ENCODE measurements at places on chromosomes 11 and 22.
A peak's percentile ranks its signal among the peaks of the same experiment; 100 is the strongest.

DNA sequence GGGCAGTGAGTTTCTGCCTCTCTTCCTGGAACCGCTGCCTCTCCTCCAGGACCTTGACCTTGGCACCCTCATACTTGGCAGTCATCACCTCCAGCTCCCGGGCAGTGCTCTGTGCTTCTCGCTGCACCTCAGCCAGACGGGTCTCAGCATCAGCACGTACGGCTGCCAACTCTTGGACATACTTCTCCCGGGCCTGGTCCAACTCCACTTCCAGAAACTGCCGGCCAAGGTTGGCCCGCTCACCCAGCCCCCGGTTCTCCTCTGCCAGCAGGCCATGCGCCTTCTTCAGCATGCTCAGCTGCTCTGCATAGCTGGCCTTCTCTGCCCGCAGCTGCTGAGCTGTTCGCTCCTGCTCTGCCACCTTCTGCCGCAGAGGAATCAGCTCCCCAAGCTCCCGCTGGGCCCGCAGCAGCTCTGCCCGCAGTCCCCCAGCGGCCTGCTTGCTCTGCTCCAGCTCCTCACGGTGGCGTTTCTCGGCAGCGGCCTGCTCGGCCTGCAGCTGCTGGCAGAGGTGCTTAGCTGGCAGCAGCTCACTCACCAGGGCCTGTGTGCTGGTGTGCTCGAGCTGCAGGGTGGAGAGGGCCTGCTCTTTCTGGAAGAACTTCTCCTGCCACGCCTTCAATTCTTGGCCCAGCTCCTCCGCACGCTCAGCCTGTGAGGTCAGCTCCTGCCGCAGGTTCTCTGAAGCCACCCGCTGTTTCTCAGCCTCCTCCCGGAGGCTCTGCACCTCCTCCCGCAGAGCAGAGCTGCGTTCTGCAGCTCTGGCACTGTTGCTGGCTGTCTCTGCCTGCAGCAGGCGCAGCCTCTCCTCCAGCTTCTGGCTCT, 14.4 kb downstream of the IL18BP start:
- peak; percentile 84 for DNase-seq

DNA sequence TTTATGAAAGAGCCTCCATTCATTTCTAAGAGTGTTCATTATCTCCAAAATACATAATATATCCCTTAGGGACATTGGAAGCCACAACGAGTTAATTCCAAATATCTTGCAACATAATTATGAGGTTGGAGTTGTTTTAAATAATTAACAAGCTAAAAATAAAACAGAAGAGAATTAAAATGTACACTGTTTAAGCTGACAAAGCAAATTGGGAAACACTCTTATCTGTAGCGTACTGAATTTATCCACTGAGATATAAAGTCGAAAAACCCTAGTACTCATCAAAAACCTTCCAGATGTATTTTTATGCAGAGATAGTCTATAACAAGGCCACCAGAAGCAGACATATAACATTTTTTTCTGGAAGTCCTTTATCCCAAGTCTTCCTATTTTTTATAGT, 6.3 kb upstream of the OR5B2 start:
- DNase-seq: no peak

DNA sequence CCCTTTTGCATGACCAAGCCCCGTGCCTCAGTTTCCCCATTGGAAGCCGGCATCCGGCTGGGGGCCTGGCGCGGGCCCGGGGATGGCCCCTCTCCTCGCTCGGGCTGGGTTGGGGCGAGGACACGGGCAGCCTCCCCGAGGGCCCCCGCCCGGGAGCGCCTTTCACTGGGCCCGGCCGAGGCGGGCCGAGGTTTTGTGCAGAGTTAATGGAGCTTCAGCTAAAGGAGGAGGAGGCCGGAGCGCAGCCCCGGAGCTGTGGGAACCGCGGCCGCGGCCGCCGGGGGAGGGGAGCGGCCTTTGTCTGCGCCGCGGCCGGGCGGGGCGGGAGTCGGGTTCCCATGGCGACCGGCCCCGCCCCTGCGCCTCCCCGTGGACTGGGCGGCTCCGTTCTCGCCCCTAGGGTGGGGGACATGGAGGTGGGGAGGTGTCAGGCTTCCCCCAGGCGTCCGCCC, 1.4 kb upstream of the MAPK11 start:
- DNase-seq: peak; percentile 87

DNA sequence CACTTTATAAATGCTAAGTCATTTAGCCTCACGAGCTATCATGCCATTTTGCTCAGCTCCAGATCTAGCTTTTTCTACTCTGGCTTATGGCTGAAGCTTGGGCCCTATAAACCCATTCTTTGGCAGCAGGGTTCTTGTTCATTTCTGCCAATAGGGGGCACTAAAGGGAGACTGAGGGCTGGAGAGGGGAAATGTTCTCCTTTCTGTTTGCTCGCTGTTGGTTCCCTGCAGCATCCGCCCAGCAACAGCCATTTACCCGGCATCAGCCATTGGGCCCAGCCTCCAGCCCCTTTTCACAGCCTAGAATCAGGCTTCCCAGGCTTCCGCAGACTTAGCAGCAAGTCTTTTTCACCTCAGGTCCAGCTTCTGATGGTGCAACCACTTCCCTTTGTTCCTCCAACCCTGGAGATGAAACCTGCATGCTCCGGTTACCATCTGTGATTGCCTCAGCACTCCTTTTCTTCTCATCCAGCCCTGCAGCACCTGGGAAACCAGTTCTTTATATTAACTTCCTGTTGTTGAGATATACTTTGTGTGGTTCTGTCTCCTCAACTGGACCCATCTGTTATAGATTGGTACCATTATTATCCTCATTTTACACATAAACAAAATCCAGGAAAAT, 4.2 kb upstream of the ME3 start:
- DNase-seq: peak; percentile 90

DNA sequence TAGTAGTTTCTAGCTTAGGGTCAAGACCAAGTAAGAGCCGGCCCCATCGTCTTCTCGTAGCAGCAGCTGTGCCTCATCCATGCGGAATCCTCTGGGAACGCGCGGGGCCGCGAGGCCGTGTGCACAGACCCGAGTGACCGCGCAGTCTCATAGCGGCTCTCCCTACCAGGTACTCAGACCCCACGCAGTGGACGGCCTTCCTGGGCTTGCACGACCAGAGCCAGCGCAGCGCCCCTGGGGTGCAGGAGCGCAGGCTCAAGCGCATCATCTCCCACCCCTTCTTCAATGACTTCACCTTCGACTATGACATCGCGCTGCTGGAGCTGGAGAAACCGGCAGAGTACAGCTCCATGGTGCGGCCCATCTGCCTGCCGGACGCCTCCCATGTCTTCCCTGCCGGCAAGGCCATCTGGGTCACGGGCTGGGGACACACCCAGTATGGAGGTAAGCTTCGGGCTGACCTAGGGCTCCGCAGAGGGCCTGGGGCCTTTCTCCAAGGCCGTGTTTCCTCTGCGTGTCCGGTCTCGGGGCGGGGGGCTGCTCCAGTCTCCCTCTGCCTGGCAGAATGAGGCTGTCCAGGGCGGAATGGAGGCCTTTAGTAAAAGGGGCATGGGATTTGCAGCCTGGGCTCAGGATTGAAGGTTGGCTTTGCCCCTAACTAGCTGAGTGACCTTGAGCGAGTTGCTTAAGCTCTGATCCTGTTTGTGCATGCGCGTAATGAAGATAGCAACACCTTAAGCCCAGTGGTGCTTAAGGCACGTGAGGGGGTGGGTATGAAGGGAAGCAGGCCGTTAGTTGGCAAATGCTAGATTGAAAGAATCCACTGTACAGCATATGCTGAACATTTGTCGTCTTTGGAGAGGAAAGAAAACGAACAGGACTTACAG, 48.9 kb downstream of the ST14 start:
- DNase-seq: no peak

DNA sequence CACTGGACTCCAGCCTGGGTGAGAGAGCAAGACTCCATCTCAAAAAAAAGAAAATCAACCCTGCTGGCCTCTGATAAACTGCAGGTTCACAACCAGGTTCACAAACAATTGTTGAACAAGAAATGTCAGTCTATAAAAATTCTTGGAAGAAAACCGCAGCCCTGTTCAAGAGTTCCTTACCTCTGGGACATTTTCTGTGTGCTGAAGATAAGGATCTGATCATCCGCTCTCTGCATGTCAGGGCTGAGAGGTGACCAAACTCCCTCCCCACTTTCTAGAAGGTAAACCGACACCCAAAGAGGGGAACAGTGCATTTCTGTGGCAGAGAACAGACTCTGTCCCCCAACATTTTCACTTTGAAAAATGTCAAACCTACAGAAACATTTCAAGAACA, 4.2 kb upstream of the UPK3A start:
- DNase-seq: no peak

- peak; percentile 63 for DNase-seq
Measured at GRCh38 chr22:20441631-20442484, 4.2 kb upstream of the SCARF2 start.

DNA sequence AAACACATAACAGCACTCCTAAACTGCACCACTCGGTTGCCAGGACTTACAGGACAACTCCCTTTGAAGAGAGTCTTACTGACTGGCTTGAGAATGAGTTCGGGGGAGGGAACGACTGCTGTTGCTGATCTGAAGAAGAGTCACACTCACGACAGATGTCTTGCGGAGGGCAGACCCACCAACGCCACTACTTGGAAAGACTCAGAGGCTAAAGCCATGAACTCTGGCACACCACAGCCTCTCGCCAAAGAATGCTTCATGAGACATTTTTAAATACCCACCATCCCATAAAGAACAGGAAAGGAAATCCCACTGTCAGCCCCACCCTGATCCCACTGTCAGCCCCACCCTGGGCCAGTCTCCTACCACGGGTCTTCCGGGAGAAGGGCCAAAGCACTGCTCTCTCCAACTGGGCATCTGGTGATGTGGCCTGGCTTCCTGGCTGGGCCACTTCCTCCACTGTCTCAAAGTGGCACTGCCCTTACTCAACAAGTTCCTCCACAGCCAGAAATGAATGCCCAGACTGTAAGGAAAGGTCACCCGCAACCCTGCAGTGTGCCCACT, 73.6 kb downstream of the MICAL3 start:
- no peak for DNase-seq

Data from ELF-1 (cell line).